ENCODE measurements at places on chromosomes 3 and 15.

DNA sequence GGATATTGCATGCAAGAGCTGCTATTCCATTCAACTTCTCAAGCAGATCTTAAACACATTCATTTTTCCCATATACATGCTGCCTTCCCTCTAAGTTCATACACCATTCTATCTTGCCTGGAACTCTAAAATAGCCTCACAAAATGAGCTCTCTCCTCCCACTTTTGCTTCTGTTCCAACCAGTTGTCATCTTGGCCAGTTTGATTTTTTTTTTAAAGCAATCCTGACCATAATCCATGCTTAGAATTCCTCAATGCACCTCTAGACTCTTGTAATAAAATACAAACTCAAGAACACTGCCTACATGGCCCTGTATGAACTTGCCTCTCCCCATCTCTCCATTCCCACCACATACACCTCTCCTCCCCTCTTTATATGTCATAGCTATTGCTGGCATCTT, 68.6 kb upstream of the NPHP3 start:
- DNase-seq, result no peak

DNA sequence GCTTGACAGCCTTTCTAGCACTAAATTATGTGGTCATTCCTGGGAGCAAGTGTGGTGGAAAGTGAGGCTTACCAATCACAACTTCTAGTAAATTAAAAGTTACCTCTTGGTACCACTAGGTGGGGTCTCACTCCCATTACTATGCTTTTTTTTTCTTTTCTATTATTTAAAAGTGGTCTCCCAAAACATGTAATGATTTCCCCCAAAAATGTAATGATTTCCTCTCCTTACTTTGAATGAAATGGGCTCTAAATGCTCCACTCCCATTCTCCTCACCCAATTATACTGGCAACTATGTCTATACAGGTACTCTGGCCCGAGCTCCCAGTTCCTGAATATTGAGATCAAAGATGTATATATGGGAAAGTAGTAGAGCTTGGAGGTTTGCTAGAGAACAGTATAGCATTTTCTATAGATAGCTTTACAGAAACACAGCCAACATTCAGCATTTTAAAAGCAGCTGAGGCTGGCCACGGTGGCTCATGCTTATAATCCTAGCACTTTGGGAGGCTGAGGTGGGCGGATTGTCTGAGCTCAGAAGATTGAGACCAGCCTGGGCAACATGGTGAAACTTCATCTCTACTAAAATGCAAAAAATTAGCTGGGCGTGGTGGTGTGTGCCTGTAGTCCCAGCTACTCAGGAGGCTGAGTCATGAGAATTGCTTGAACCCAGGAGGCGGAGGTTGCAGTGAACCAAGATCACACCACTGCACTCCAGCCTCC, 70.9 kb downstream of the DCUN1D1 start:
- no peak for DNase-seq

DNA sequence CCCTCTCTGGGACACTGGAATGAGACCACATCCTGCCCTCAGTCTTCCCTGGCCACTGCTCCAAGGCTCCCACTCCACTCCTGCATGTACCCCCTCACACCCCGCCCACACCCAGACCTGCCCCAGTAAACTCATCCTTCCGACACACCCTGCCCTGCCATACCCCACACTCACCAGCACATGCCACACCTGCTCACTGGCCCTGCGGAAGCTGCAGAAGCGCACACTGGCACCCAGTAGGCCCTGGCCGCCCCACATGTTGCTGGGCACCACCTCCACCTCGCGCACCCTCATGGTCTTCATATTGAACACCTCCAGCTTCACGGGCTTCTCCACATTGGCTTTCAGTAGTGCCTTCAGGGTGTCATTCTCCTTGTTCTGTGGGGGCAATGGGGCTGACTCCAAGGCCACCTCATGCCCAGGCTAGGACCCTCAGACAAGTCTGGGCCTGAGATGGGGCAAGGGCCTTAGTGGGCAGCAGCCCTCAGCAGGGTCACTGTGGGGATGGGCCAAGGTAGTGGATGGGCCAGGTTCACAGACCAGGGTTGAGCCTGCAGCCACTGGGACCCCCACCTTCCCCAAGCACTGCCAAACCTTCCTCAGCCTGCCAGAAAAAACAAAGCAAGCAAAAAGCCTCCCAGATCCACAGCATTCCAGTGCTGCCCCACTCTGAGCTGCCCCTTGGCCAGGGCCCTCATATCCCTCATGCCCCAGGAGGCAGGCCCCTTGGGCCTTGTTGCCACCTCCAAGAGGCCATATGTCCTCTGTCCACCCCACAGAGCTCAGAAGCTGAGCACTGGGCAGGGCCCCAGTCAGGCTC, 4.7 kb downstream of the GORASP1 start:
- no peak for DNase-seq

GRCh38 chr3:24069045-24069444, 124.0 kb downstream of the NR1D2 start:
- DNase-seq, result no peak

DNA sequence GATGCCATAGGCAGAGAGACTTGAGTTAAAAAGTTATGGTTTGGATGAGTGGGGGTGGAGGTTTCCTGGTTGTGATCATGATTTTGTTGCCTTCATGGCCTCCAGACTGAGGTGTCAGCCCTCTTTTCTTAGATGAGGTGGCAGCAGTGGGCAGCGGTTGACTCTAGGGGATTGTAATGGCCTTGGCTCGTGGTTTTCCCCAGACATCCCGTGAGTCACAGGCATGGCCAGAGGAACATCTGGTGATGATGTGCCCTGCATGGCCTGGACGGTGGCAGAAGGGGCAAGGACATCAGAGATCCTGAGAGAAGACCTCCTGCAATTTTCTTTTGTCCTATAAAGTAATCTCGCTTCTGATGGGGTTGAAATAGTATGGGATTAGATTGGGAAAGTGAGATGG, 12.4 kb downstream of the RETNLB start:
- no peak for DNase-seq

GRCh38 chr3:140134231-140134965, 199.4 kb downstream of the CLSTN2 start:
- no peak for DNase-seq

DNA sequence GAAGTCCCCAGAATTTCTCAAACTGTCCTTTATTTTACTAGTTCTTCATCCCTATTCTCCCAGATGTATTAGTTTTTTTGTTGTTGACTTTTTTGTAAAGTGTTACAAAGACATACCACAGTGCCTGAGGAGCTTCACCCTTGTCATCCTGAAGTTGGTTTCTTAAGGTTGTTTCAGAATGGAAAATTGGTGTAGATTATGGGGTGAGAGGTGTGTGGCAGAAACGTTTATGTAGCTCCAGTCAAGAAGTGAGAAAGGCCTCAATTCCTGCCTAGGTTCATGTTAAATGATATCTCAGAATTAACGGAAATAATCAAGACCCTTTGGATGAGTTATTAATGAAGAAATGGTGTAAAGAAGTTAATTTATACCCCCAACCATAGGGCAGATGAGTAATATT, 6.8 kb downstream of the EDEM1 start:
- no peak for DNase-seq

DNA sequence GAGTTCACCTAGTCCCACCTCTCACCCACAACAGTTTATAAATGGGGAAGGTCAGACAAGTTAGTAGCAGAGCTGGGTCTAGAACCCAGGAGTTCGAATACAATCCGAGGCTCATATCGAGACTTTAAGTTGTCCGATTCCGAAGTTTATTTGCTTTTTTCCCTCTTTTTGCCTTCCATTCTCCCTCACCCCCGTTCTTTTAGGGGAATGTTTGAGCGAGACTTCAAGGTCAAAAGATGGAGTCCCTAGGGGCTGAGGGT, 7.3 kb downstream of the BCL6 start:
- DNase-seq, result no peak

DNA sequence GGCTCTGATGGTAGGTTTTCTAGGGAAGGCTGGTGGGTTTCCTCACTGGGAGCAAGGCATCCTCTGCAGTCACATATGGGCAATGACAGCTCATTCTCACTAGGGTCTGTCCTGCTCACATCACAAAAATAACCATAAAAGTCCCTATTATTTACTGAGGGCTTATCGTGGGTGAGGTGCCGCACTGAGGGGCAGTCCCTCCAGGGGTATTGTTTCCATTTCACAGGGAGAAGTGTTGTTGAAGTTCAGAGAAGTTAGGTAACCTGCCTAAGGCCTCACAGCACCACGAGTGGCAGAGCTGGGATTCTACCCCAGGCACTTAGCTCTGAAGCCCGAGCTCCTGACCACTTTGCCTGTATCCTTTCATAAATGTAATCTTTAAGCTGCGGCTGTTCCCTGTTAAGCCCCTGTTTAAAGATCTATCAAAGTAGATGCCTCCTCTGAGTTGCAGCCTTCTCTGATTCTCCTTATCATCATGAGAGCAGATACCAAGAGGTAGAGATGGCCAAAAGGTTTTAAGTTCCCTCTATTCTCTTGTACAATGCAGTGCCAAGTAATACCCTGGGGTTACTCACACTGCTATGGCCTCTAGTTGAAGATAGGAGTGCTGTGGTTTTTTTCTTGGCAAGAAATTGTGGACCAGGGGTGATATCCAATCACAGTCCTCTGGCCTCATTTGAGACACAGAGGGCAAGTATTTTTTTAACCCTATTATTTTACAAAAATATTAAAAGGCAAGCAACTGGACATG, 107.0 kb downstream of the RPLP1 start:
- no peak for DNase-seq

- DNase-seq, result no peak
These were observed 150.5 kb upstream of the ZNF385D start for GRCh38 chr3:21901484-21901883.

GRCh38 chr3:188358787-188359493, 205.0 kb downstream of the LPP start:
- no peak for DNase-seq

GRCh38 chr3:191952609-191953008, 491.6 kb downstream of the PYDC2 start:
- DNase-seq, result no peak

GRCh38 chr3:187016639-187017345, 86.5 kb downstream of the ST6GAL1 start:
- no peak for DNase-seq

DNA sequence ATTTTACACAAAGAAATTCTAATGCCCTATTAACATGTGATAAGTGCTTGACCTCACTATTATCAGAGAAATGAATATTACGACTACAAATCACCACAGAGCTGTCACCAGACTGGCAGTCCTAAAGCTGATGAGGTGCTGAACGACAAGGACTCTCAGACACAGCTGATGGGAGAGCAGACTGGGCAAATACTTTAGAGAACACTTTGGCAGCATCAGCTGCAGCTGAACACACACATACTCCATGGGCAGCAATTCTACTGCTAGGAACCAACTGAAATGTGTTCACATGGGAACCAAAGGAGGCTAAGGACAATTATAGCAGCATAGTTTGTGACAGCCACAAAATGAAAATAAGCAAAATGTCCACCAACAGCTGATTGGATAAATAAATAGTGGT, 45.5 kb downstream of the SUSD5 start:
- no peak for DNase-seq

- DNase-seq, result peak; percentile 41
These were observed 695 bp downstream of the GMPS start for GRCh38 chr3:155870945-155871745.

DNA sequence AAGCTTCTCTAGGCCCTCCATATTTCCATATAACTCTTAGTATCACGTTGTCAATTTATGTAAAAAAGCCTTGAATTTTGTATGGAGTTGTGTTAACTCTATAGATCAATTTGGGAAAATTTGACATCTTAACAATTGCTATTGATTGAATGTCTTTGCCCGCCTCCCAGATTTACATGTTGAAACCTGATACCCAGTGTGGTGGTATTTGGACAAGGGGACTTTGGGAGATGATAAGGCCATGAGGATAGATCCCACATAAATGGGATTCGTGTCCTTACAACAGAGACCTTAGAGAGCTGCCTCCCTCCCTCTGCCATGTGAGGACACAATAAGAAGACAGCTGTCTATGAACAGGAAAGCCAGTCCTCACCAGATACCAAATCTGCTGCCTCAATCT, 21.1 kb upstream of the TNK2 start:
- DNase-seq, result no peak

- DNase-seq, result no peak
These were observed 70.6 kb downstream of the GAP43 start for GRCh38 chr3:115693868-115694267.

DNA sequence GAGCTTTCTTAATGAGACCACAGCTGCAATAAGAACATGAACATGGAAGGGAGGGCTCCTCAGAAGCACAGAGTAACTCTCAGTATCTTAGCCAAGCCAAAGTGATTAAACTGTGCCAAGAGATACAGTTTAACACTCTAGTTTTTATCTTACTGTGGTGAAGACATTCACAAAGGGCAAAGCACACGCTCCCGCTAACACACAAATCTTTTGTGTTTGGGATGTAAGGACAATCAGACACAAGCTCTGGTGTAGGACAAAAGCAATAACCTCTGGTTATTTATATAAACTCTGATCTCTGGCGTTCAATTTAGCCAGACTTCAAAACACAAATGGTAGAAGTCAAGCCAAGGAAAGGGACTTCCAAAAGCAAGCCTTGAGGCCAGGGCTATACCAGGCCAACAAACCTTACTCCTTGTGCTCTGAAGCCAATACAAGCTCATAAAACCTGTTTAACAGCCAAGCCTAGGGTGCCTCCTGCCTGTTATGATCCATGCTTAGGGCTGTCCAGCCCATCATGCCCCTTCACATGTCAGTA, 27.8 kb downstream of the DPH3 start:
- no peak for DNase-seq

- DNase-seq, result no peak
These were observed 39.3 kb downstream of the C2CD4B start for GRCh38 chr15:62125773-62126172.

- no peak for DNase-seq
These were observed 19.5 kb upstream of the BSN start for GRCh38 chr3:49534581-49535441.

GRCh38 chr15:81303244-81304225, 20.4 kb downstream of the STARD5 start:
- DNase-seq, result no peak

DNA sequence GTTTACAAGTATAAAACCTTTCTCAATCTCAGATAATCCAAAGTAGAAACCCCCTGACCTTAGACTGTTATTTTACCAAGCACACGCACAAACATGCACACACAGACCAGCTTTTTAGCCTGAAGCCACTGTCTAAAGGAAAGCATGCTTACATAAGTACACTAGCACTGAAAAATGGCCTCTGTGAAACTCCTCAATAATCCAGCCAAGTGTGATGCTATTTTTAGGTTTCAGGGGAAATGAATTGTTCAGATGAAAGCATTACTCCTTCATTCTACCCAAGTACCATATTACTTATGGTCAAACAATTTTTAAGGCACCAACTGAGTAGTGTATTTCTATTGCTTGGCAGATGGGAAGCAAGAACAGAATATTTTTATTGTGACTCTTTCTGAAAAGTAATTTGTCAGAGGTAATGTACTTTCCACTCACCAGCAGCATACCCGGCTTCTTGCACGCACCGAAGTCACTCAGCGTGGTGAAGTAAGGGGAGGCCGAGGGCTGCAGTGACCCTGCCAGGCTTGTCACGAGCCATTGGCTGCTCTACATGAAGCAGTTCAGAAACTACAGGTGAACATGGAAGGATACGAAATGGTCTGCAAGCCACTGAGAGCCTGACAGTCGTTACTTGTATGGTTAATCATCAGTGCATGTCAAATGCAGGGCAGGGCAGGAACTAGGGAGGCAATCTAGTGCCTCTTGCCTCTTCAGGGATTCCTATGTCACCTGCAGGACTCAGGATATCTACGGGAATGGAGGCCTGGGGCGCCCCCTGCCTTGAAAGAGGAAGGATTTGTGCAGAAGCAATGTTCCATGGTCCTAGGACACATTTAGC, 106.7 kb downstream of the GABRB3 start:
- DNase-seq, result no peak

GRCh38 chr3:38268522-38268921, 2.9 kb downstream of the SLC22A13 start:
- DNase-seq, result no peak
